ENCODE measurements at places on chromosomes 11 and 22.
A peak's percentile ranks its signal among the peaks of the same experiment; 100 is the strongest.

- peak; percentile 92 for DNase-seq
Measured at GRCh38 chr22:26648011-26648497, 9.3 kb upstream of the MIAT start.

DNA sequence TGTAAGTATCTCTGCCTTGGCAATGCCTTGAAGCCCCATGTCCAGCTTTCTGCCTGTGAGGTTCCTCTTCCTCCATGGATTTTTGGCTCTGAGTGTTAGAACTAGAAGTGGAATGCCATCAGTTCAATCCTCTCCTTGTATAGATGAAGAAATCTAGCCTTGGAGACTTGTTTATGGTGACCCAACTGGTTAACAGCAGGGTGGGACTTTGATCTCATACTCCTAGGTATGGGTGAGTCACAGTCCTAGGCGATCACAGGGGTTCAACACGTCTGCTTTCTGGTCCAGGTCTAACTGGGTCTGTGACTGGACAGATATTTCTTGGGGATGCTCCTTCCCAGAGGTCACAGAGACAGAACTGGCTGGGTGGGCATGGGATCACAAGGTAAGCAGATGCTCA lies 9.2 kb upstream of the MTFP1 start:
- DNase-seq: no peak

- no peak for DNase-seq
Measured at GRCh38 chr22:27885977-27886842, 32.8 kb downstream of the PITPNB start.

DNA sequence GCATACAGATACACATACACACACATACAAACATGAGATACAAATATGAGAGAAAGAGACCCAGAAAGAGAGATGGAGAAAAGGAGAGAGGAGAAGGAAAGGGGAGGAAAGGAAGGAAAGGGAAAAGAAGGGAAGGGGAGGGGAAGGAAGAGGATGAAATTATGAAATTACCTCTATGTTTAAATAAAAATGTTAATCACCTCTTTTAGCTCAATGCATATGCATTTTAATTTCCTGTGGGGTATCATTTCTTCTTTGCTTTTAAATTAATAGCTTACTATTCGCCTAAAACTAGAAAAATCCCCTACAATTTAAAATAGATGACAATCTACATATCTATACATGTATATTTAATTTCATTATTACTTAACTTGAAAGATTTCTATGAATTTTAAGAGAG lies 958.0 kb upstream of the CNTN5 start:
- DNase-seq: no peak

DNA sequence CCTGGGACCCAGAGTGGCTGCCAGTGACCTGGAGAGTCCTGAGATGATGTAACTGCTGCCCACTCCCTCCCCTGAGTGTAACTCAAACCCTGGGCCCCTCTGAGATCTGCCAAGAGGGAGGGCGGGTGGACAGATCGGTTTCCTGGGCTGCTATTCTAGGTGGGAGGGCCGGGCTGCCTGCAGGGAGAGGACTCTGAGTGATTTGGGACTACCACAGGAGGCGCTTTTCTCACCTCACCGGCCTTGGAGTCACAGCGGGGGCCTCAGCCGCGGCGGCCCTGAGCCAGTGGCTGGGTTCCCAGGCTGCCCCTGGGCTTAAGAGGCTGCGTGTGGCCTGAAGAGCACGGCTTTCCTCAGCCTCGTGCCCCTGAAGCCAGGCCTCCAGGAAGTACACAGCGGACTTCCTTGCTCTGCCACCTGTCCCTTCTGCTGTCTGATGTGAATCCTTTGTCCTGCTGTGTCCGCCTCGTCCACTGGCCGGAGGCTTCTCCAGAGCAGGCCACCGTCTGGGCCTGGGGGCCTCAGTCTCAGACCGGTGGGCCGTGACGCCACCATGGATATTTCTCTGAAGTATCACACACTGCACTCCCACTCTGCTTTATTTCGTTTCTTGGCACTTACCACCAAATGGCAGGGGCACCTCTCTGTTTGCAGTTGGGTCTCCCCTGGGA lies 11.5 kb downstream of the RELT start:
- no peak for DNase-seq

GRCh38 chr11:44985721-44986120 lies 35.0 kb upstream of the TP53I11 start:
- DNase-seq: no peak

Measured in NCI-H1105 (cell line).